ENCODE measurements at places on chromosomes 5 and 9. TPM values are rescaled to one million over a fixed set of nuclear protein-coding genes. Genes with fewer than 3 reads are reported as not detected.

The FGFR4 gene
- total RNA-seq, result 1.1 TPM

DNA sequence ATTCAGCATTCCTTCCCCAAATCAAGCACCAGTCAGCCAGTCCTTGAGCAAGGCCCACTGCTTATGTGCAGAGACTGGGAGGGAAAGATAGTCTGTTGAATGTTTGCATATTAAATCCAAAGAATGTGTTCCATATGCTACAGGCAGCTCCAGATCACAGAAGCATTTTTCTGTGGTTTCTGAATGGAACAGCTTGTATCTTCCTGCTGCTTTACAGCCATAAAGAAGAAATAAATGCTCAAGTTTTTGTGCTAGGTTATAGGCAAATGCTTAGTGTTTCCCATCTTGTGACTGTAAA is 310.3 kb downstream of the TRIM36 start:
- DNase-seq, result no peak

- DNase-seq, result no peak
These were observed 147.3 kb downstream of the ARSB start for GRCh38 chr5:78837836-78838235.

DNA sequence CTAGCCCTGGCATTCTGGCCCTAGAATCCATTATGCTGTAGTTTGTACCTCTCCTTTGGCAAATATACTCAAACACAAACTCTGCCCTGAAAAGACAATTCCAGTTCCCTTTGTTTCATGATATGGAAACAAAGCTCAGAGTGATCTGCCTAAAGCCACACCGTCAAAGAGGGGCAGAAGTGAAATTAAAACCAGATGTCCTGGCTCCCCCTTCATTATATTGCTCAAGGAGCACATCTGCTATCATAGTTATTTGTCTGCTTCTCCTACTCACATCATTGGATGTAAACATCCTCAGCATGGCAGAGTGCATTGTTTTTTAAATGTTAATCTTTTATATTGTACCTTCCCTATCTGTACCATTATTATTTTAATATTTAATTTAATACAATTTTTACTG is 266.7 kb upstream of the SMARCA2 start:
- DNase-seq, result no peak

All from osteoblast (primary cell).